Hypothalamus (tissue), 51 donors: ENCODE measurements at places on chromosomes 6 and 20.

GRCh38 chr6:105985816-105986632 is 100.1 kb upstream of the PRDM1 start:
- no peak for DNase-seq

GRCh38 chr6:37496951-37497885 is 2.5 kb downstream of the CCDC167 start:
- no peak for DNase-seq

DNA sequence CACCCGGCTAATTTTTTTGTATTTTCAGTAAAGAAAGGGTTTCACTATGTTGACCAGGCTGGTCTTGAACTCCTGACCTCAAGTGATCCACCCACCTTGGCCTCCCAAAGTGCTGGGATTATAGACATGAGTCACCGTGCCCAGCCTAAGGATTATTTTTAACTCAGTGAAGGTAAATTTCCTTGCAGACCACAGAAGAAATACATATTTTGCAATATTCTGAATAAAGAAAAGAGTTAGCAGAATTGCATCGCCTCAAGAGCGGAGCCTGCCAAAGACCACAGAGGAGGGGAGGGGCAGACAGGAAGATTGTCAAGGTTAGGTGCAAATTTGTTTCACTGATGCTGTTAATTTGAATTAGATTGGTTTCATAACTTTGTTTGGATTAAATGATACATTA is 47.4 kb downstream of the SOD2 start:
- DNase-seq: no peak

DNA sequence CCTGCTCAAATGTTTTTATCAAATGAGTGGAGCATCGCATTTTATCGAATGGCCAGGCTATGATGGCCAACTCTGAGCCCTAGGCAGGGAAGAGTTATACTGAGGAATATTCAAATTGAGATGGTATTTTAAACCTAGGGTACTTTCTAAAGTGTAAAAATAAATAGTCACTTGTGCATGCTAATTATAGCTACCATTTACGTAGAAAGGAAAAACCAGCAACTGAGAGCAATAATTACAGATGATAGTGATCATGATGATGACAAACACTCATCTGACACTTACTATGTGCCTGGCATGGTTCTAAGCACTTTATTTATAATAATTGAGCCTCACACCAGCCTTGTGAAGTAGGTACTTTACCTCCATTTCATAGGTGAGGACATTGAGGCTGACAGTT is 455.7 kb downstream of the CD83 start:
- DNase-seq: no peak

GRCh38 chr20:49749625-49750024 is 35.9 kb upstream of the B4GALT5 start:
- DNase-seq: no peak

- DNase-seq: no peak
Observed at GRCh38 chr6:32147401-32148132, 4.2 kb downstream of the PRRT1 start.

DNA sequence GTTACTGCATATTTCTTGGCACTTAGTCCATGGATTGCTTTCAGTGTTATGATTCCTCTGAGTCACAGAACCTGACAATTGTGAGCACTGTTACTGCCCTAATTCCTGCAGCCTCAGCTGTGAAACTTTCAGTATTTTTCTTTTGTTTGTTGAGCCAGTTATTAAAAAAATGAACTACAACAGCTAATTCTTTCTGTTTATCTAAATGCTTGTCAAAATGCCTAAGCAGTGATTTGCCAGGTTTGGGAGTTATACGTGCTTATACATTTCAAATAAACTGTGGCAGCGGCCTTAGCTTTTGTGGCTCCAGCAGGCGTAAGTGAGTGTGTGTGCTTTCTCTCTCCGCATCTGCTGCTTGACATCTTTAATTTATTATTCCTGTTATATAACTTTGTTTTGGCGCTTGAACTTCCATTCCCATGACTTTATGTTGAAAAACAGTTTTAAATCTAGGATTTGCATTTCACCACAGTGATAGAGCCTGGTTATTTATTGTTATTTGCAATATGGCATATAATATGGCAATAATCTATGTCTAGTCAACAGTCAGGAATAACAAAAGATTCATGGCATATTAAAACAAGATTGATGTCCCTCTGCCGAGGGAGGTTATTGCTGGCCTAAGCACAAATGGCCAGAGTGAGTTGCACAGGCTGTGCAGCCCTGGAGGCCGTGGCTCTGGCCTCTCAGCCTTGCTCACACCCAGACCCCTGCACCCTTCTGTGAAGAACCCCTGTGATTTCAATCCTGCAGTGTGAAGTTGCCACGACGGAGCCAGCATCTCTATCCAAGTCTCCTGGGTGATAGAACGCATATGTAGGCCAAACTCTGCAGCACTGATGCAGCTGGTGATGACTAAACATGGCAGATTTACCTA is 303.4 kb downstream of the THBS2 start:
- DNase-seq: no peak

GRCh38 chr6:98909236-98909635 is 38.5 kb downstream of the FBXL4 start:
- DNase-seq: no peak

DNA sequence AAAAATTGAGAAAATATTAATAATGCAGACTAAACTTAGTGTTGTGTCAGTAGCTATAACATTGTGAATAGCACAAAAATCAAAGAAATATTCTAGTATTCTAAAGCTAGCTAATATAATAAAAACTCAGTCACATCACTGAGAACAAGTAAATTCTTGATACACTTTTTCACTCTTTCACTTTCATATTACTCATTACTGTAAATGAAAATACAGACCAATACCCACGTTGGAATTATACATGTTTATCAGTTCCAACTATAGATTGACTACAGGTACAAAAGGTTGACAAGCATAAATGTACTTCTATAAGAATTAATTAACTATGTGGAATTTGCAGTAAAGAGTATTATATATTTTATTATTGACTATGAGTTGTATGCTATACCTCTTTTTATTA is 1043.4 kb upstream of the FLRT3 start:
- no peak for DNase-seq

DNA sequence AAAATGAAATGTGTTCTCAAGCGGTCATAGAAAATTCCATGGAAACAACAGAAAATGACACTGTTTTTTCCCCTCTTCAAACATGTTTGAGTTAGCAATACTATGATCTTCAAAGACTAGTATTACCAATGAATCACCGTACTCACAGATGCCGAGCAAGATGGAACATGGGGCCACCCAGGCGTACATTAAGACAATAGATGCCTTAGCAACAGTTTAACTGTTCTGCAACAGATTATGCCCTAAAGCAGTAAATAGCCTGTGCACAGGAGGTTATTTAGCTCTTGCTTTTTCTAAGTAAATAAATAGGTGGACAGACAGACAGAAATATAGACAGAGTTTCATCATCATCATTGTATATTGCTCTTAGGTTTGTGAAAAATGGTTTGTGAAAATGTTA is 284.0 kb upstream of the DEFB112 start:
- no peak for DNase-seq

- no peak for DNase-seq
Observed at GRCh38 chr6:37068356-37069270, 63.2 kb downstream of the FGD2 start.

GRCh38 chr20:3934624-3935023 is 45.4 kb downstream of the PANK2 start:
- DNase-seq: no peak

- DNase-seq: no peak
Observed at GRCh38 chr6:36266913-36267644, 2.8 kb upstream of the PNPLA1 start.

GRCh38 chr20:62822788-62823651 is 6.2 kb downstream of the COL9A3 start:
- no peak for DNase-seq

- no peak for DNase-seq
Observed at GRCh38 chr6:37650071-37650481, 47.6 kb downstream of the MDGA1 start.

DNA sequence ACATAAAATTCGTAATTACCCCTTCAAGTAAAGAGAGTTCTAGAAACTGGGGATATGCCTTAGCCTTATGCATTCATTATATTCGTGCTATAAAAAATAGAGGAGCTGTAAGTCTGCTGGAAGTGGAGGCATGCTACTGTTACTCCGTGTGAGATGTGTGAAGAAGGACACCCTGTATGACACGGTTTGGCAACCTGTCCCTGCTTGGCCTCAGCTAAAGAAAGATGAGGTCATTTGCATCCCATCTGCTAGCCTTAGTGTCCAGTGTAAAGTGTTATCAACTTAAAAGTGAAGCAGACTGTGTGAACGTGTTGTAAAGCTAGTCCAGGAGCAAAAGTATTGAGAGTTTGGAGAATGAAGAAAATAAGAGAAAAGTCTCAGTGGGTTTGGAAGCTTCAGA is 135.1 kb upstream of the RAB32 start:
- no peak for DNase-seq

GRCh38 chr20:18003897-18004296 is 35.1 kb downstream of the MGME1 start:
- no peak for DNase-seq

DNA sequence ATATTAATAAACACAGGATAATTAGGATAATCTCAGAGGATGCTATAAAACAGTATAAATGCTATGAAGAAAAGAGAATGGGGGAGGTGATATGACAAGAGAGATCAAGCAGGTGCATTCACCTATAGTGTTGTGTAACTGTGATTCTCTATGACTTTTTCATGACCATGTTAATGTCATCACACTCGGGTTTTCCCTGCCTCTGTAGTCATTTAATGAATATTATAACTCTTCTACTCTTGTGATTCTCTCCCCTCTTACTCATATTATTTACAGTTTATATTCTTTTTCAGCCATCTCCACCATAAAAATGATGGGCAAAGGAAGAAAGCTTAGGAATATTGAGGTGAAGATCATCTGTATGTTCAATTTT is 106.9 kb upstream of the SGK1 start:
- DNase-seq: no peak

GRCh38 chr20:43167021-43167420 is 22.7 kb downstream of the PTPRT start:
- DNase-seq: no peak

DNA sequence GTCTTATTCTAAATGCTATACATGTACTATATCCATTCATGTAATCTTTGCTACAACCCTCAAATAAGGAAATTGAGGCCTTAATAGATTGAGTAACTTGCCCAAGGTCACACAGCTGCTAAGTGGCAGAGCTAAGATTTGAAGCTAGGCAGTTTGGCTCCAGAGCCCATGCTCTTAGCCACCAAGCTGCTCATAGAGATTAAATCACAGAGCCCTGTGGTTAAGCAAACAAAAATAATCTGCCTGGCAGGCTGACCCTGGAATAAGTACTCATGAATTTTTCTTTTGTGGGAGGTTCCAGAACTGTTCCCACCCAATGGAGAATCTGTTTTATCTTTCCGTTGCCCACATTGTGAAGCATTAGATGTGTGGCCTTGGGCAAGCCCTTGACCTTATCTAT is 7.4 kb downstream of the AAR2 start:
- DNase-seq: no peak

GRCh38 chr6:8492536-8493133 is 57.3 kb upstream of the SLC35B3 start:
- DNase-seq: no peak

DNA sequence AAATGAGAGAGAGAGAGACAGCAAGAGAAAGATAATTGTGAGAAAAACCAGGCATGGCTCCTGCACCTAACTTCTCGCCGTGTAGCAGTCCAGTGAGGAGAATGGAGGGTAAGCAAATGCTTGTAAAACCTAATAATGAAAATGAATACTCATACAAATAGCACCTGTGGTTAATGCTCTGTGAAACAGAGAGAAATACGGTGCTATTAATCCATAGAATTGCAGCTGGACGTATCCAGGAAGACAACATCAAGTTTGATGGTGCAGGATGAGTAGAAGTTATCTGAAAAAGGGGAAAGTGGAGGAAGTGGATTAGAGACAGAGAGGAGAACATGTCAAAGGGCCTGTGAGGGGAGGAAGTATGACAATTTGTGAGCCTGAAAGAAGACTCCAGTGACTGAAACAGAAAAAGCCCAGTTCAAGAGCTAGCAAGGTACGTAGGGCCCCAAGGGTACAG is 89.4 kb upstream of the PAK5 start:
- no peak for DNase-seq

- no peak for DNase-seq
Observed at GRCh38 chr6:53837865-53838769, 43.3 kb downstream of the LRRC1 start.

- DNase-seq: no peak
Observed at GRCh38 chr6:44058617-44059358, 68.5 kb downstream of the MRPL14 start.

- no peak for DNase-seq
Observed at GRCh38 chr20:46683011-46683667, 6.1 kb downstream of the TP53RK start.

GRCh38 chr20:60700728-60701127 is 551.3 kb upstream of the CDH4 start:
- no peak for DNase-seq

GRCh38 chr6:44533421-44533820 is 145.9 kb downstream of the CDC5L start:
- no peak for DNase-seq

DNA sequence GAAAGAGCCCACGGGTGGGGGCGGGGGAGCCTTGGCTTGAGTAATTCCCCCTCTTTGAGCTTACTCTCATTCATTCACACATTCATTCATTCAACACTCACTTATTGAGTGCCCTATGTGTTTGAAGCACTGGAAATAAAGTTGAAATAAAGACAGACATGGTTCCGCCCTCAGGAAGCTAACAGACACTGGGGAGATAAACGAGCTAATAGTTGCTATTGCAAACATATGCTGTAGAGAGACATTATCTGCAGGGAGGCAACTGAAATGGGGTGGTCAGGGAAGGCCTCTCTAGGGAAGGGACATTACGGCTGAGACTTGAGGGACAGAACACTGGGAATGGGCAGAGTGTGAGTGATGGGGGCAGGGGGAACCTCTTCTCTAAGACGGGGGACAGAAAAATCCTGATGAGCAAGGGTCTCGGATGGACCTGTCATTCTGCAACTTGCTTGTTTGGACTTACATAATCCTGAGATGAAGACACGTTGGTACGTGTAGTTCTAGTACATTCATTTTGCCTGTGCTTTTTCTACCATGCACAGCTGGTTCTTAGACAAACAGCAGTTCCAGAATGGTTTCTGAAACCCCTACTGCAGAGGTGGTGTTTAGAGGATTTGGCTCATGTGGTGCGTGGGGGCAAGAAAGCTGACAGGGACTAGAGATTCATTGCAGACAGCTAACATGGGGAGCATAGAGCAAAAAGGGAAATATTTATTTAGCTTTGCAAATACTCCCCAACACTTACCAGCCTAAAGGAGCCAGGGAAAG is 71.1 kb upstream of the BLCAP start:
- DNase-seq: peak; percentile 9

DNA sequence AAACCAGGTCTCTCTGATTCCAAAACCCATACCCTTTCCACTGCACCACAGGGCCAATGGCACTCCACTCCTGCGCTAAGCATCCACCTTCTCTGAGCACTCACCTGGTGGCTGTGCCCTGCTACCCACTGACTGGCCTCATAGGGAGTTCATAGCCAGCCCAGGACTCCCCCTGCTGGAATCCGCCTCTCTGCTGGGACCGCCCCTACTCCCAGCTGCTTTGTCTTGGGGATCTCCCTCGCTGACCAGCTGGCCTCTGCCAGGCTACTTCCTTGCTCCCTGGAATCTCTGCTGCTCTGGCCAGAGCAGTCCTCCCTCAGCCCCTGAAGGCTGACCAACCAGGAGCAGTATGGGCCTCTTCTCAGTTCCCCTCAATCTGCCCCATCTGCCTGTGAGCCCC is 129.7 kb downstream of the FAXC start:
- DNase-seq: no peak

- no peak for DNase-seq
Observed at GRCh38 chr6:47203266-47203937, 106.3 kb downstream of the TNFRSF21 start.
